Stimulated activated CD4-positive, alpha-beta T cell treated with anti-CD3 and anti-CD28 coated beads, Interleukin-12 subunit alpha, Interleukin-12 subunit beta, amount 100 ng/mL, for 4 hours (primary cell): ENCODE measurements at places on chromosomes 5 and 9.

GRCh38 chr5:93585041-93585766 lies 2.2 kb downstream of the NR2F1 start:
- no peak for DNase-seq

DNA sequence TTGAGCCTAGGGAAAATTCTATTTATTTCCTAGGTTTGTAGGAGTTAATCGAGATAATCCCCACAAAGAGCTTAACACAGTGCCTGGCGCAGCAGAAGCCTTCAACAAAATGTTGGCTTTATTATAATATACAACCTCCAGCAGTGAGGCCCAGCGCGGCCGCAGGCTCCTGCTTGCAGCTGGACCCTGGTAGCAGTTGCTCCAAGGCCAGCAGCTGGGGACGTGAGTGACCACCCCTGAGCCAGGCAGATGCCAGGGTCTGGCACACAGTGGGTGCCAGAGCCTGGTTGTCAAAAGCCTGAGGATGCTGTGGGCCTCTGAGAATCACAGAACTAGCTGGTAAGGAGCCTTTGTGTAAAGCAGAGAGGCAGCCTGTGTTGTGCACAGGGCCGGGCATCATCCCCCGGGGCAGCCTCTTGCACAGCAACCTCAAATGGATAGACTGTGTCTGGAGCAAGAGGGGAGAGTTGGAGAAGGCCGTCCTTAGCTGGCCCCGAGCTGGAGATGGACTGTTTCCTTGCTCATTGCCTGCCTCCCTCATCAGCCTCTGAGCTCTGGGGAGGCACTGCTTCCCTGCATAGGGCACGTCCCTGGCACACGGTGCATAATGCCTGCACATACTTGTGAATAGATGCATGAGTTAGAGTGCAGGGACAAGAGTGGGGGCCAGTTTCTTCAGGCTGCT lies 17.3 kb downstream of the CSF1R start:
- no peak for DNase-seq

- DNase-seq, result no peak
Measured at GRCh38 chr5:84274585-84275468, 109.9 kb downstream of the EDIL3 start.

GRCh38 chr5:103690676-103691075 lies 128.1 kb upstream of the NUDT12 start:
- no peak for DNase-seq

- DNase-seq, result no peak
Measured at GRCh38 chr9:19231904-19232822, 1.7 kb downstream of the DENND4C start.

DNA sequence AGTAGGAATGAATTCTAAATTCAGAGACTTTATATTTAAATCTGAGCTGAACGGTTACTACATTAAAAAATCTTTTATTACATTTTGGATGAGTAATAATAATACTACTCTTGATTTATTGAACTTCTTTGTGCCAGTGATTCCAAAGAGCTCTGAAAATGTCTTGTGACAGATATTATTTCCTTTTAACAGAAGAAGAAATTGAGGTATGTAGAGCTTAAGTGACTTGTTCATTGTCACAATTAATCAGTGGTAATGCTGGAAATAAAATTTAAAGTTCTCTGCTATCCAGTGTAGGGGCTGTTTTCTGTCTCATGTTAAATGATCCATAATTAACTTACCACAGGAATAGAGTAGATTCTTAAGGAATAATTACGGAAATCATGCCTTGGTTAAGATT lies 335.3 kb downstream of the KIAA0825 start:
- DNase-seq, result no peak

DNA sequence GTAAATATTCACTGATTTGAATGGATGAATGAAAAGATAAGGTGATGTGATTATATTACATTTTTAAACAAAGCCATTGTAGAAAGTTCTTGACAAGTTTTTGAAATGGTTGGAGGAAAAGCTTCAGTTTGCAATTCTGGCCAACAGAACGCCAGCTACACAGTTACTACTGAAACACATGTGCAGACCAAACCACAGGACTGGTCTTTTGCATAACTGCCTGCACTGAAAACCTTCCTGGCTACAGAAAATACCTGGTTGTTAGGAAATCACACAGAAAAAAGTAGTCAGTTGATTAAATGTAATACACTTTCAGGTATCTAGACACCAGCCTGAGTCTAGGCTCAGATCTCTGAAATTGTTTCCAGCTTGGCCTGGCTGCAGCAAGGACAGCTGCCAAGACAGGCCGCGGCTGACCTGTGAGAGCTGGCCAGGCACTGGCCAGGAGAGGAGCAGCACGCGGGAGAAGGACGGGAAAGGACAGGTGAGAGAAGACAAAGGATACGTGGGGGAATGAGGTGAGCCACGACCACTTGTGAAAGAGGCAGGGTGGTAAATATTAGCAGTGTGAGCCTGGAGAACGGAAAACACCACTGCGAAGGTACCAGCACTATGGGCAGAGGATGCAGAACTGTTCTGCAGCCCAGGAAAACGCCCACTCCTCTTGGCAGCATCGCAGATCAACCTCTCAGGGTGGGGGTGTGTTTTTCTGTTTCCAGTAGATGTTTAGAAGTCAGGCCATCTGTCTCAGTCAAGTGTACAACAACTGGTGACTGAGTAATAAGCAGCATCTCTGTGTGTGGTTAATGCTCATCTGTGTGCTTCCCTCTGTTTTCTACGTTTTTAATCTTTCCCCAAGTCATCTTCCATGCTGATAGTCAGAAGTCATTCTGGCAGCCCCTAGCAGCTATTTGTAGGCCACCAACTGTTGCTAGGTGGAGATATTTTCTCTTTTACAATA lies 137.4 kb downstream of the SCAMP1 start:
- DNase-seq, result no peak

DNA sequence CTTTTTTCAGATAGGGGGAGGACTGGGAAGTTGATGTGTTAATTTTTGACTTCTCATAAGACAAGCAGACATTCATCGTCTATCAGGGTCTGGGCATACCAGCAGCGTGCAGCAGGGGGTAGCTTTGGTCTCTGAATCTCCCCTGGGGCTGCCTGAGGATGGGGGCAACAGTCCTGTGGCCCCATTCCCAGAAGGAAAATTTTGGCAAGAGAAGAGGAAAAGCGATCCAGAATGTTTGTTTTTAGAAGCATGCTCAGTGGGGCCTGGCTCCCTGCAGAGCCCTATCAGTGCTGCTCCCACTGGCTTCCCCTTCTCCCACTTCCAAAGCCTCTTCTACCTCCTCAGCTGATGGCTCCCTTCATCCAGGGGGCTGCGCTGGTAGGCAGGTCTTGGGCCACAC lies 194.8 kb upstream of the IL12B start:
- no peak for DNase-seq

DNA sequence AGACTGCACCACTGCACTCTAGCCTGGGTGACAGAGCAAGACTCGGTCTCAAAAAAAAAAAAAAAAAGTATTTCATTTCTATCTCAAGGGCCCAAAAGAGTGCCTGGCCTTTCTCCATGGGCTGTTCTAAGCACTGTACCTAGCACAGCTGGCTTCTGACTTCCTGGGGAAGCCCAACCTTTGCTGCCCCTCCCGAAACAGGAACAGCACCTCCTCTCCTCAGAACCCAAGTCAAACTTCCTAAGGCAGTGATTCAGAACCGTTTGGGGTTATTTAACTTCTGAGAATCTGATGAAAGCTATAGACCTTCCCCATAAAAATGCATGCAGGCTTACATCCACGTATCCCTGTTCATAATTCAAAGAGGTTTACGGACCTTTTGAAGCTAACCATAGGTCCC lies 57.8 kb downstream of the NRG2 start:
- DNase-seq, result no peak

GRCh38 chr5:173191561-173191960 lies 43.4 kb downstream of the NKX2-5 start:
- no peak for DNase-seq

DNA sequence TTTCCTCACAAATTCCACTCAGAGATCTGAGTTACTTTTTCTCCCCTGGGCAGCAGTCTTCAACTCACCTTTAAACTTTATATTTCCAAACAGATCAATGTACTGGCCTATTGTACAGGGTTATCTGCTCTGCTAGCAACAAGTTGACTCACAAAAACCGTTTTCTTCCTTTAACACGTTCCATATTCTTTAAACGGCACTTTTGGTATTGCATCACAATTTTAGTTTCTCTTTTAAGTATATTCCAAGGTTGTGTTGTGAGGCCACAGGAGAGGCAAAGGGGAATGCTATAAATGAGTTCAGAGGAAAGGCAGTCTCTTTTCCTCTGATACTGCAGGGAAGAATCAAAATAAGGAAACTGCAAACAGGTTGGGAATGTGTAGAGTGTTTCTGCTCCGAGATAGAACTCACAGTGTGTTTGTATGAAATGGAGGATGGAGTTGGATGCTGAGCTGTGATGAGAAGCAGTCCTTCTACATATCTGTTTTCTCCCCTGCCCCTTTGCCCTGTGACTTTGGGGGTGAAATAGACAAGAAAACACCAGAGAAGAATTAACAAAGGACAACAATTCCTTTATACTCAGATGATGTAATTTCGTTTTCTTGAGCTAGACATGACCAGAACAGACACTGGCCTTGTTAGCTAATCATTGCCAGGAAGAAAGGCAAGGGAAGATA lies 9.9 kb upstream of the ALDOB start:
- no peak for DNase-seq

DNA sequence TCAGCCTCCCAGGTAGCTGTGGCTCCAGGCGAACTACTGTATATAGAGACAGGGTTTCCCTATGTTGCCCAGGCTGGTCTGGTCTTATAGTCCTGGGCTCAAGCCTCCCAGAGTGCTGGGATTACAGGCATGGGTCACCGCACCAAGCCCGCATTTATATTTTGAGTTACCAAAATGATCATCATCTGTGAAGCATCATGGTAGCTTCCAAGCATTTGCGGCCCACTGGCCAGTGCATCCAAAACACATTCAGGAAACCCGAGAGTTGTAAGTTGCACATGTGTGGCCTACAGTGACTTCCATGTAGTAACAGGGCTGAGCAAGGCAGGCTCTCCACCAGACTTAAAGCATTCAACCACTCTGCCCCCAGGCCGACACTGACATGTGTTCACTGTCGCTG lies 2.3 kb downstream of the BRD3OS start:
- DNase-seq, result no peak

DNA sequence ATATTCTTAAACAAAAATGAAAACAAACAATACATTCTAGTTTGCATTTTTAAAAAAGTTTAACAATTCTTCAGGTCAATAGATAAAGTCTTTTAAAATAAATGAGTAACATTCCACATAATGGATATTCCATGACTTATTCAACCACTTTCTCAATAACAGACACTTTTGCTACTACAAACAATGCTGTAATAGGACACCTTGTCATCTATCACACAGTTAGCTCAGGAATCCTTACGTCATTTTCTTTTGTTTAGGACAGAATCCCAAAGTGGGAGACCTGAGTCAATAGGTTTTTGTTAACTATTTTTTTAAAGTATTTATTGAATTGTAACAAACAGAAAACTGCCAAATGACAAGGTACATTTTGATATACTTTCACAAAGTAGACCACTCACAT lies 72.5 kb downstream of the CEP120 start:
- DNase-seq, result no peak

DNA sequence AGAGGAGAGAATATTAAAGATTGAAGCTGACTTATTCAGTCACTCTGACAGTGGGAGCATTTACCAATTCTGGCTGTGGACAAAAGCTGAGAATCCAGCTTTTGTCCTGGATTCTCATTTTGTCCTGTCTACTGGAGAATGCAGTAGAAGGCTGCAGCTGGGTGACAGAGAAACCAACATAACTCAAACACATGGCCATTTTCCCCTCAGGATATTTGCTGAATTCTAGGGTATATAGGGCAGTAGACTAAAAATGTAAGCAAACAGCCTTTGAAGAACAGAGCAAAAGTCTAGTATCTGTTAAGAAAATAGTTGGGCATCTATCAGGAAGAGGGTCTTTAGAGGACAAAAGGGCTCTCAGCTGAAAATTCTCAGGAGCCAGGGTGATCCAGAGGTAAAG lies 20.6 kb downstream of the ZNF484 start:
- DNase-seq, result no peak

- no peak for DNase-seq
Measured at GRCh38 chr5:60382716-60383115, 317.2 kb downstream of the DEPDC1B start.

DNA sequence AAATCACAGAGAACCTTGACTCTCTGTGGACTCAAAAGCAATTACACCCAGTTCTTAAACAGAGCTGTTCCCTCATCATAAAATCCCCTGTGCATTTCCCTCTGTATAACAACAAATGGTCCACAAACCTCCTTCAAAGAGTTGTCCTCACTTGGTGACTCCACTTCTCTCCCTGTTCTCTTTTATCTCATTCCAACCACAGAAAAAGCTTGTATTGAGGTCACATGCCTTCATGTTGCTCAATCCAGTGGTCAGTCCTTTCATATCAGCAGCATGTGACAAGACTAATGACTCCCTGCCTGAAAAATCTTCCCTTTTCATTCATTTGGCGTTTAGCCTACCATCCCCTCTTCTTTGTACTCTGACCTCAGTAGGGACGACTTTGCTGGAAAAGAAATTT lies 158.0 kb downstream of the DEPDC1B start:
- DNase-seq, result no peak

DNA sequence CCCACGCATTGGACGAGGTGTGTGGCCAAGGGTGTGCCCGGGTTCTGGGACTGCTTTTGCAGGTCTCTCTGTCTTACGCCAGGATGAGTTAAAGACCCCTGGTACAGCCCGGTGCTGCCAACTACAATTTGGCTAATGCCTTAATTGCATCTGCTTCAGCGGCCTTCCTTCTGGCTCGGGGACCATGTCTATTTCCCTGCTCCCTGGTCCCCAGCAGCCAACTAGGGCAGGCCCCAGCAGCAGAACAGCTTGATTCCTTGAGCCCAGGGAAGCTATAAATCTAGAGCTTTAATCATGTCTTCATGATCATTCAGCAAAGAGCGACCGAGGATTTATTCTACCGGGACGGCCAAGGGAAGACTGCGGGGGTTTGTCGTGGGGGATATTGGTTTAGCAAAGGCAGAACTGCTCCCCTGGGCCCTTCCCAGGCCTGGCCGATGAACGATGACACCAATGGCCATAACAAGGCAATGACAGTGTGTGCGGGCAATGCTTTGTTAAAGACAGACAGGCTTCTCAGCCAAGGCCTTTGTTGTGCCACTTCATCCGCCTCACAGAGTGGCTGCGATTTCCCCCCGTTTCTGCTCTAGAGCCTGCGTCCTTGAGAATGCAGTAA lies 51.4 kb downstream of the CFAP77 start:
- no peak for DNase-seq

DNA sequence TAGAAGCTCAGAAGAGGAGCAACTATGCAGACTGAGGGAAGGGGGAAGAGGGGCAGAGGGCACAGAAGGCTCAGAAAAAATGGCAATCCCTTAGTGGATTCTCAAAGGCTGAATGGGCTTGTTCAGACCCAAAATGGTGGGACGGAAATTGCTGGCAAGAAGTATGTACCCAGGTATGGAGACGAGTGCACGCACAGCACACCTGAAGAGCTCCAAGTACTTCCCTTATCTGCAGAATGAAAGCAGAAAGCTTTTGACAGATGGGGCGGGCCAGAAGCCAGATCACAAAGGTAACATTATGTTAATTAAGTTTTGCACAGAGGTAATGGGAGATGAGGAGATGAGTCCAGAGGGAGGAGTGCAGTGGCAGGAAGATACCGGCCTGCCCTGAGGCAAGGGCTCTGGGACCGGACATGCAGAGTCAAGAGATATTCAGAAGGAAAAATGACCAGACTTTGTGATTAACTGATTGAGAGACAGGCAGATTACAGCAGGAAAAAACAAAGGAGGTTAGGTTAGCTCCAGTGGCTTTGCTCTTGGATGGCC lies 138.1 kb upstream of the PIK3R1 start:
- DNase-seq, result no peak
